Cardiac fibroblast (primary cell): ENCODE measurements at places on chromosomes 5 and 9.

DNA sequence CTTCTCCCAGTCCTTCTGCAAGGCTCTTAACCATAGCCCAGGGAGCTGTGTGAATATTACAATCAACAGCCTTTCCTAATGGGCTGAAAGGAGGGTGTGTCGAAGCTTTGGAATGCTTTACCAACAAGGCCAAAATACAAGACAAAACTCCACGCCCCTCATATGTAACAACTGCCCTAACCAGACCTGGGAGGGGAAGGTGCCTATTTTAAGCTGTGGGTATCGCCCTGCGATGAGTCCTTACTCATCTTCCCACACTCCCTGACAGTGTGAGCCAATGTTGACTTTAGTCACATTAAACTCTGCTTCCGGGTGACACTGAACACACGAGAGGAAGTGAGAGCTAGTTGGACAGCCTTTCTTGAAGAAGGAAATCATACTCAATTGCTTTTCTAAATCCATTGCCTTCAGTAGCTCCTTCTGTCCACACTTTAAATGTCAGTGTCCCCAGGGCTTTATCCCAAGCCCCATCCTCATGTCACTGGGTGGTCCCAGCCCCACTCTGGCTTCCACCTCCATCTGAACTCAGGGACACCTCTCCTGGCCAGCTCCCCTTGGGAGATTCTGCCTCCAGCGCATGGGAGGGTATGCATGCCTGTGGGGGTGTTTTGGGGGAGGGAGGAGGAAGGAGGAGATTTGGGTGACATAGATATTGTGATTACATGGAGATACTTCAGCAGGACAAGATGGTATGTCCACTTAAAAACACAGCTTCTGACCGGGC, 6.5 kb upstream of the TBC1D9B start:
- DNase-seq = peak; percentile 39

GRCh38 chr9:111529787-111530186, 4.8 kb downstream of the ZNF483 start:
- no peak for DNase-seq

- DNase-seq = no peak
Measured at GRCh38 chr9:127980060-127980705, 606 bp downstream of the EEIG1 start.

GRCh38 chr9:134406366-134407120, 80.3 kb downstream of the RXRA start:
- peak; percentile 21 for DNase-seq

- DNase-seq = no peak
Measured at GRCh38 chr9:101791938-101792337, 53.5 kb upstream of the GRIN3A start.

DNA sequence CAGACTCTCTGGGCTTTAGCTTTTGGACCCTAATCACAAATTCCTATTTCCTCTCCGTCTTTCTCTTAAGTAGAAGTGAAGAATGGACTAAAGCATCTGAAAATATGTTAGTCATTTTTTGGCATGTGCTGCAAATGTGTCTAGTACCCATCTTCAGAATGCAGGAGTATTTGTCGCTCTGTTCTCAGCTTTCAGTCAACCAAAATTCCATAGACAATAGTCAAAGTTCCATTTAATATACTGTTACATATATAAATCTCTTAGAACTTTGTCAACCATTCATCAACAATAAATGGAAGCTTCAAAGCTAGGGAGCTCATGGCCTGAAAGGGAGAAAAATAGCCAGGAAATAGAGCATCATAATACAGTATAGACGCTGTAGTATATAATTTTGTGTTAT, 509.4 kb downstream of the BNC2 start:
- DNase-seq = no peak

DNA sequence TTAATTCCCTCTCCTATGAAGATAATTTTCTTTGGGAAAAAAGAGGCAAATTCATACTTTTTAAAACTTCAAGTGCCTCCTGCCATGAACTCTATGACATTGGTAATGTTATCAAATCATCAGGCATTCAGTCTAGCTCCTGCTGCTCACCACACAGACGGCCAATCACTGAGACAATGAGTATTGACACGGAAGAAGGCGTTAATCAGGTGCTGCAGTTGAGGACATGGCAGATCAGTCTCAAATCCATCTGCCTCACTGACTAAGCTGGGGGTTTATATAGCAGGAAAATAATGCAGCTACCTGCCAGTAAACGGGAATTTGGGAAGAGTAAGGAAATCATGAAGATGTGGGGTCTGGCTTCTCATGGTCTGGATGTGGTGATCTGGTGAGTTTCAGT, 1087.7 kb downstream of the CDH9 start:
- DNase-seq = no peak
